NCI-H774 (cell line): ENCODE measurements at places on chromosomes 7 and 10.

DNA sequence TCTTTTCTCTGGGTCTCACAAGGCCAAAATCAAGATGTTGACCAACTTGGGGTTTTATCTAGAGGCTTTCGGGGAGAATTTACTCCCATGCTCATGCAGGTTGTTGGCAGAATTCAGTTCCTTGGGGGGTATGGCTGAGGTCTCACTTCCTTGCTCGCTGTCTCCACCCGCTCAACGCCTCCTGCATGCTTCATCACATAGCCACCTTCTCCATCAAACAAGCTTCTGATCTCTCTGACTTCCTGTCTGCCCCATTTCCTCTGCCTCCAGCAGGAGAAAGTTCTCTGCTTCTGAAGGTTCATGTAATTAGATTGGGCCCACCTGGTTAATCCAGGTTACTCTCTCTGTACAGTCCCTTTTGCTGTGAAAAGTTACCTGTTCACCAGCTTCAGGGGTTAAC lies 179.1 kb upstream of the FZD1 start:
- no peak for DNase-seq

DNA sequence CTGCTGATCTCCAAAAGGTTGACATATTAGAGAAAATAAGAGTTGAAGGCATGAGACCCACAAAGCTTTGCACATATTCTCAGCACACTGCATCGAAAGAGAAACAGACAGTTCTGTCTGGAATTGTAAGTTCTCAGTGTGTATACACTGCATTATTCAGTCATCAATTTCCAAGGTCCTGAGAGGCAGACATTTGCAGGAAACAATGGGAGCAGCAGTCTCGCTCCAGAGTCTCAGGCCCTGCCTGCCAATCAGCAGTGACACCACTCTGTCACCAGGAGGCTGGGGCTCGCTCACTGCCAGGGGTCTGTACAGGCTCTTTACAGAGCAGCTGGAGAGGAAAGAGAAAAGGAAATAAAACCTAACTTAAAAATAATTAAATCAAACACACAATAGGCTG lies 36.3 kb downstream of the JAZF1 start:
- peak; percentile 49 for DNase-seq

DNA sequence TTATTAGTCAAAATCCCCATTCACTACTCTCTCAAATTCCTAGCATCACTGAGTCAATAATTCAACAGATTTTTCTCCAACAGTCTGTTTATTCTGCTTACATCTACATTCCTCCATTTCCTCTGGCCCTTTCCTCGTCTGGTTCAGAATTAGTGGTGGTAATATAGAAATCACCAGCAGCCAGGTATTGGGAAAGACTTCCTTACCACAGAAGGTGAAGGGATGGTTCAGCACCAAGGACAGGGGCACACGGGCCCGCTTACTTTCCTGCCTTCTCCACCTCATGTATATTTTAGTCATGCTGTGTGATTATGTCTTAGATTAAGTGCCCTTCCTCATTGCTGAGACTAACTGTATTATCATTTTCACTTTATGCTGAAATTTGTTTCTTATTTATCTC lies 70.4 kb upstream of the APBB1IP start:
- no peak for DNase-seq

DNA sequence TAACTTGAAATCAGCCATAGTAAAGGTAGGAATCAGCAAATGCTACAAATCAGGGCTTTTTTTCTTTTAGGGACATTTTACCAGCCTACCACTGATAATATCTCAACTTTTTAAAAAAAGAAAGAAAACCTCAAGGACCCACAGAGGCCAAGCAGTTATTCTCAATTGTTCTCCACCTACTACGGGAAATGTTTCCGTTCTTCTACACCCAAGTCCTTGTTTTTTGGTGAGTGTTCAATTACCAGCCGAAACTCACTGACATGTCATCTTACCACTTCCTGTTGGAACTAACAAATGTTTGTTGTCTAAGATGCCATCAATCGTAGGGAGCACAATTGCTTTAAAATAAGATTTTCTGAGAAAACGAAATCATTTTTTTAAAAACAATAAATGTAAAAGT lies 50.2 kb upstream of the CDK1 start:
- no peak for DNase-seq

DNA sequence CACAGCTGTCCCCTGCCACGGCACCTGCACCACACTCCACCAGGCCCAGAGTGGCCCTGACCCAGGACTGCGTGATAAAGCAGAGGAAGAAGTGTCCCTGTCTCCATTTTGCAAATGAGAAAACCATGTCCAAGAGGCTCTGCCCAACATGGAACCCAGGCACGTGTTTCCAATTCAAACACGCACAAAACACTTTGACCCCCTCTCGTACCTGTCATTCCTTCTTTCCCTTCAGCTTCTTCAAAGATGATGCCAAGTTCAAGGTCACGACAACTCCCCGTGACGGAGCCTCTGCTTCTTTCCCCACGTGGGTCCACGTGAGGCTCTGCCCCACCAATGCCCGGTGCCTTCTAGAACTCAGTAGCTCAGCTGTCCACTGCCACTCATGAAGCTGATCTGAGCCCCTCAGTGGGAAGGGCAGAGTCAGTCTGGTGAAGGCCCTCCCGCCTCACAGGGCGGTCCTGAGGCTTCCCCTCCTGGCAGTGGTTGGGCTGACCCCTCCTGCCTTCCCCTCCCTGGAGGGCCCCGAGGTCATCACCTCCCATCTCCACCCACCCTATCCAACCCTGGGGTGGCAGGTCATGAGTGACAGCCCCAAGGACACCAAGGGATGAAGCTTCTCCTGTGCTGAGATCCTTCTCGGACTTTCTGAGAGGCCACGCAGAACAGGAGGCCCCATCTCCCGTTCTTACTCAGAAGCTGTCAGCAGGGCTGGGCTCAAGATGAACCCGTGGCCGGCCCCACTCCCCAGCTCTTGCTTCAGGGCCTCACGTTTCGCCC lies 19.0 kb downstream of the CALML5 start:
- no peak for DNase-seq
